ENCODE measurements at places on chromosomes 3 and 15. TPM values are rescaled to one million over a fixed set of nuclear protein-coding genes. Genes with fewer than 3 reads are reported as not detected.

DNA sequence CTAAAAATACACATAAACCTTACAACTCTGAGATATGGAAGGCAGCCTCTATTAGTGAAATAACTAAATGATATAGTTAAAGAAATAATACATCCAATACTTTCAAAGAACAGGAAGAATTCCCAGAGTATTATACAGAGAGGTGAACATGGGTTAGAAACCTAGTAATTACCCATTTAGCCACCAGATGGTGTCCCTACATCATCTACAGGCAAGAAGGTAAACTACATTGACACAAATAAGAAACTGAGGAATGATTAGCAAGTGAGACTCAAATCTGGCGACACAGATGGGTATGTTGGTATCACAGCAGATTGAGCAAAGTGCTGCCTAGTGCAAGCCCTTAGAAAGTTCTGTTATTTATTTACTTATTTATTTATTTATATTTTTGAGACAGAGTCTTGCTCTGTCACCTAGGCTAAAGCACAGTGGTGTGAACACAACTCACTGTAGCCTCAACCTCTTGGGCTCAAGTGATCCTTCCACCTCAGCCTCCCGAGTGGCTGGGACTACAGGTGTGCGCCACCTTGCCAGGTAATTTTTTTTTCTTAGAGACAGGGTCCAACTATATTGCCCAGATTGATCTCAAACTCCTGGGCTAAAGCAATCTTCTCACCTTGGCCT, 28.2 kb downstream of the NEK4 start:
- no peak for DNase-seq

GRCh38 chr15:70259640-70260508, 162.2 kb upstream of the TLE3 start:
- DNase-seq: no peak

DNA sequence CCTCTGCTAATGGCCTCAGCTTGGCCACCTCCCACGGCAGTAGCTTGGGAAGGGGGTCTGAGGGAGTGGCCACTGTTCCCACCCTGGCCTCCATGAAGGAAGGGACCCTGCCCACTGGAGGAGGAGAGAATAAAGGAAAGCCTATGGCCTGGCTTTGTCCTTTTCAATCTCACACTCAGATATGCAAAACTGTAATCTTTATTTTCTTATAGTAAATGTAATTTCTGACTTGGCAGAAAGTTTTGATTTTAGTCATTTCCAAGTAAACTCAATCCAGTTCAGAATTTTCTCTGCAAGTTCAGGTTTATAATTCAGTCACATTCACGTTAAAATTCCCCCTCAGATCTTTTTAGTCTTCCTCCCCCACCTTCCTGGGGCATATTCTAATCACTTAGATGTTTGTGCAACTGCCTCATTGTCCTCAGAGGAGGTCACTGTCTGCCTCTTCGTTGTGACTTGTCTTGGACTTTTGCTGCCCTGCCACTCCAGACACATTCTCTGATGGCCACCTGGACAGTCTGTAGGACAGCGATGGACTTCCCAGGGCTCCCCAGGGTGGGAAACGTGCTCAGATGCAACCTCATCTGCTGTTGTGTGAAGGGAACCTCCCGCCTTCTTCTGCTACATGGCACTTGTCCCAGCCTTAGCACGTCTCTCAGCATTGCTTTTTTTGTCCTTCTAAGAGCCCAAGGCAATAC, 222.8 kb upstream of the TBL1XR1 start:
- no peak for DNase-seq

DNA sequence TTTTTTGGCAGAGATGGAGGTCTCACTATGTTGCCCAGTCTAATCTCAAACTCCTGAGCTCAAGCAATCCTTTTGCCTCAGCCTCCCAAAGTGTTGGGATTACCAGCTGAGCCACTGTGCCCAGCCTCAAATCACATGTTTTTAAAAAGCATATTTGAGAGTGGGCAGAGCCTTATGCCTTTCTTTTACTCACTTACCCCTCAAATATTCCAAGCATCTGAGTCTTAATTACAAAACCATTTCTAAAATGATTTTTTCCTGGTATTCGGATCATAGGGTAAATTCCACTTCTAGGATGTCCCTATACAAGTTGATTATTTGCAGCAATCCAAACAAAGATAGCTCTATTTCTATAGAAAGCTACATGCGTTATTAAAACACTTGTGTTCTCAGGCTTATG, 106.1 kb downstream of the RFTN1 start:
- no peak for DNase-seq

DNA sequence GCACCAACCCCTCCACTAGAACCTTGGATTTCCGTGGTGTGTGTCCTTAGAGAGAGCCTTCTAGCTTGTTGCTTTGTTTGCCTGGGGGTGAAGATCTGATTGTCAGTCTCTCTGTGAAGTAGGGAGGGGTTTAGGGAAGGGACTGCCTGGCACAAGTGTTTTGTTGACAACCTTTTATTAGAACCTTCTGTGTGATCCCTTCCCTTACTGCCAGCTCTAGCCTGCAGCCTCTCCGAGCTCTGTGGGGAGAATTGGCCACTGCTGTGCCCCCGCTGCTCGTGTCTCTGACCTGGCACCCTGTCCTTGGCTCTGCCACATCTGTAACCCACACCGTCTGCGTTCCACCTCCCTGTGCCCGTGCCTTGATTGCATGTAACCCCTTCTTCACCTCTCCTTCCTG, 30.9 kb upstream of the PCSK6 start:
- no peak for DNase-seq

Gene ELP6
- total RNA-seq: 14.7 TPM

Gene FRMD5
- total RNA-seq: 1.3 TPM

GRCh38 chr15:63765338-63765737, 68.4 kb downstream of the HERC1 start:
- DNase-seq: no peak

- DNase-seq: no peak
Observed at GRCh38 chr3:54243960-54244682, 121.8 kb downstream of the CACNA2D3 start.

DNA sequence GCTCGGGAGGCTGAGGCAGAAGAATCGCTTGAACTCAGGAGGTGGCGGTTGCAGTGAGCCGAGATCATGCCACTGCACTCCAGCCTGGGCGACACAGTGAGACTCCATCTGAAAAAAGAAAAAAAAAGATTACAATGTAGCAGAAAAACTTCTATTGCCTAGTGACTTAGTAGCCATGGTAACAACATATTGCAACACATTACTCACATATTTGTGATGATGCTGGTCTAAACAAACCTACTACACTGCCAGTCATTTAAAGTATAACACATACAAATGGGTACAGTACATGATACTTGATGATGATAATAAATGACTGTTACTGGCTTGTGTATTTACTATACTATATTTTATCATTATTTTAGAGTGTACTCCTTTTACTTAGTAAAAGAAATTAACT, 125.6 kb downstream of the PLOD2 start:
- no peak for DNase-seq

DNA sequence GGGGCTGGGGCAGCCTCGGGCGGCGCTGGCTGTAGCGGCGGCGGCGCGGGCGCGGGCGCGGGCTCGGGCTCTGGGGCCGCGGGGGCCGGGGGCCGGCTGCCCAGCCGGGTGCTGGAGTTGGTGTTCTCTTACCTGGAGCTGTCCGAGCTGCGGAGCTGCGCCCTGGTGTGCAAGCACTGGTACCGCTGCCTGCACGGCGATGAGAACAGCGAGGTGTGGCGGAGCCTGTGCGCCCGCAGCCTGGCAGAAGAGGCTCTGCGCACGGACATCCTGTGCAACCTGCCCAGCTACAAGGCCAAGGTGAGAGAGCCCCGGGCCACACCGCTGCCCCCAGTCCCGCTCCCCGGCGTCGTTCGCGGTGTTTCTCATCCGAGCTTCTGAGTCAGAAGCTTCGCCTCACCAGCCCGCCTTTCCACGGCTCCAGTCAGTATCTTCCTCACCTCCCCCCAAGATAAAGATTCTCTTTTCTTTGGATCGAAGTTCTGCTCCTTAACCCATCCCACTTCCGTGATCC, 600 bp downstream of the FBXO45 start:
- no peak for DNase-seq

- no peak for DNase-seq
Observed at GRCh38 chr3:130854208-130854864, 39.5 kb upstream of the ATP2C1 start.

DNA sequence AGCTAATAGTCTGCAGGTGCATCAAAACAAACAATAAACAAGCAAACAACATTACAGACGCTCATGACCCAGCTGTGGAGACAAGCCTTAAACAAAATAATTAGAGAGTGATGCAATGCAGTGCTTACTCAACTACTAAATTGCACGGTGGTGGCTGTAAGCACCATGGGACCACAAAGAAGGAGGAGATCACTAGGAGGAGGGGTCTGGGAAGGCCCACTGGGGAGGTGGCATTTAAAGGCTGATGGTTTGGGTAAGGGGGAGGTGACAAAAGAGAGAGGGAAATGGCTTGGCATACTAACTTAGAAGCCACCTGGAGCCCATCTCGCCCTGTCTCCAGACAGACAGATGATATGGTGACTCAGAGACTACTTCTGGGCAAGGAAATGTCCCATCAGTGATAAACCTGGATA, 516.7 kb downstream of the FOXP1 start:
- DNase-seq: no peak

GRCh38 chr3:41488501-41488900, 289.2 kb downstream of the CTNNB1 start:
- DNase-seq: peak; percentile 22

GRCh38 chr3:20673866-20674265, 487.9 kb upstream of the SGO1 start:
- no peak for DNase-seq

GRCh38 chr15:75125935-75126334, 75.7 kb upstream of the C15orf39 start:
- DNase-seq: peak; percentile 51

GRCh38 chr3:49703956-49704355, 14.6 kb downstream of the RNF123 start:
- DNase-seq: no peak

DNA sequence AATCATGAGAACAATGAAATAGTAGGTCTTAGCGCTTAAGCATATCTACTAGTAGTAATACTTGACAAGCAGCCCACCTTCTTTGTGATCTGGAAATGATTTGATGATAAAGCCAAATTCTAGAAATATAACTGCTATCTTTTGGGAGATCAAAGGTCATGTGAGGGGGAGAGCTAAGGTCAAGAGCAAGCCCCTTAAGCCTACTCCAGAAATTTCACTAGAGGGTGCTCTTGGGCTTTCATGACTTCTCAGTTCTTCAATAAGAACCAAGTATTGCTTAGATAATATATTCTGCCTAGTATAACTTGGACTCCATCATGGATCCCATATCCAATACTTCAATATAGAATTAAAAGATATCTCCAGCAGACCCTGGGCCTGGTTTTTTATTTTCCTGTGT, 319.6 kb downstream of the ZBTB20 start:
- DNase-seq: no peak
